ENCODE measurements at places on chromosomes 1 and 21. TPM values are rescaled to one million over a fixed set of nuclear protein-coding genes. Genes with fewer than 3 reads are reported as not detected.

Gene PLA2G5
- not detected for total RNA-seq

Gene HAO2
- not detected for total RNA-seq

Gene TRAF3IP3
- 53.6 TPM for total RNA-seq

Gene PFKL
- 123 TPM for total RNA-seq

DNA sequence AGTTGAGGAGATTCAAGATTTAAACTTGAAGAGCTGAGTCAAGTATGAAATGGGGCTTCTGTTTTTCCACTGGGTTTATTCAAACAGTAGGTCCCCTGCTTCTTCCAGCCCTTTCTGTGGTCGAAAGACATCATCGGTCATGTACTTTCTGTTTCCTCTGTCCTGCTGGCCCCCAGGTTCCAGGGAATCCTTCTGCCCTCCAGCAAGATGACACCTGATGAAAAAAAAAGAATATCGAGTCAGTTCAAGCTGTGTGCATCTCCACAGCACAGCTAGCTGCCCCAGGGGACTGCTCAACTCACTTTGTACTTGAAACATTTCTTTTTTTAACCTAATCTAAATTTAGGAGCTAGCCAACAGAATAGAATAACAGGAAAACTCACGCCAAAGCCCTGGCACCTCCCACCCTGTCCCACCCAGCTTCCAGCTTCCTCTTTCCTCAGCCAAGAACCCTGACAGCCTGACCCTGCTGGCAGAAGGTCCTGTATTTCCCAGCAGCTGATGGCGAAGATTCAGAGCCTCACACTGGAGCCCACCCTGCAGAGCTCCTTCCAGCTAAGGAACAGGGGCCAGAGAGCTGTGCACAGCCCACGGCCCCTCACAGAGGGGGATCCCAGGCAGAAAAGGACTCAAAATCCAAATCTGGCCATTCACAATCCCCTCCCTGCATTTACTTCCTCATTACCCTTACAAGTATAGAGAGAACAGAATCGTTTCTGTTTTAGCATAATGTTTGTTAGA lies 176.5 kb downstream of the PSMG1 start:
- peak; percentile 16 for DNase-seq

GRCh38 chr1:57101209-57101608 lies 135.4 kb upstream of the C8B start:
- DNase-seq, result no peak

DNA sequence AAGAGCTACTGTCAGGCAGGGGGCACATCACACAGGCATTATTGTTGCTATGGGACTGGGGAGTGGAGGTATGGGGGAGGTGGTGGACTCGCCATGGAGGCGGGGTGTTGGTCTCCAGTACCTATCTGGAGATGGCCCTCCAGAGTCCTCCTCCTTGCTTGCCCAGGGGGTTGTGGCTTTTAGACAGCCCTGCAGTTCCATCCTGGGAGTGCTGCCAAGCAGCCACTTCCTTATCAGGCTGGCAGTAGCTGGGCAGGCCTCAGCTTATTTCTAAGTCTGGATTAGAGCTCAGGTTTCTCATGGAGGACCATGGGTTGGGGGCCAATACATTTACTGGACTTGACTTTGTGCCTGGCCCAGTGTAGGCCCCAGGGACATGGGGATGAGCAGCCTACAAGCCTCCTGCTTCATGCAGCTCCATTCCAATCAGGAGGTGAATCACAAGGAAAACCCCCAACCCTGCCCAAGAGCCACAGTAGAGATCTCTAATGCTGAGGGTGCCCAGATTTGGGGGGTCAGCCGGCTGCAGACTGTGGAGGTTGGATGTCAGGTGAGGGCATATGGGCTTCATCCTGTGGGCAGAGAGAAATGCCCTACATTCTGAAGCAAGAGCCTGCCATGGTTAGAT lies 210.7 kb upstream of the EDN2 start:
- DNase-seq, result no peak

DNA sequence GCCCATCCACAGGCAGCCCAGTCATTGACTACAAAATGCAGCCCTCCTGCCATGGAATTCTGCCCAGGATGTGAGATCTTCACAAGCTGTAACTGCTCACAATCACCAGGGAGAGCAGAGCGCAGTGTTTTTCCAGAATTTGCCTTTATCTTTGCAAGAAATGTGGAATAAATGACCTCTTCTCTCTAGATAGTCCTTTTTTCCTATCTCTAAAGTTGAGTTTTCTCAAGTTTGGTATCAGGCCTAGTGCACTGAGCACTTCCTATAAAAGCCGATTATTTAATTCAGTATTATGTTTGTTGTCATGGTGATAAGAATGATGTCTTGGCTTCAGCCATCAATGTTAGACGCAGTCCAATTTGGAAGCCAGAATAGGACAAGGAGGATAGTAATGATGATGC lies 246.9 kb upstream of the IRF2BP2 start:
- no peak for DNase-seq

Measured in OCI-LY7 (cell line).